ENCODE measurements at places on chromosomes 11 and 22. TPM values are rescaled to one million over a fixed set of nuclear protein-coding genes. Genes with fewer than 3 reads are reported as not detected.

Gene OR4A16
- total RNA-seq = not detected

Gene DENND5A
- total RNA-seq = 41.3 TPM

Gene IGSF9B
- 30.3 TPM for total RNA-seq

Gene EMID1
- total RNA-seq = not detected

GRCh38 chr11:35288817-35289541 is 130.4 kb downstream of the SLC1A2 start:
- no peak for DNase-seq

GRCh38 chr22:49956418-49956770 is 4.2 kb upstream of the PIM3 start:
- no peak for DNase-seq
